Stimulated activated CD4-positive, alpha-beta T cell treated with anti-CD3 and anti-CD28 coated beads, Interleukin-12 subunit alpha, Interleukin-12 subunit beta, amount 100 ng/mL, for 24 hours (primary cell): ENCODE measurements at places on chromosomes 11 and 22.

DNA sequence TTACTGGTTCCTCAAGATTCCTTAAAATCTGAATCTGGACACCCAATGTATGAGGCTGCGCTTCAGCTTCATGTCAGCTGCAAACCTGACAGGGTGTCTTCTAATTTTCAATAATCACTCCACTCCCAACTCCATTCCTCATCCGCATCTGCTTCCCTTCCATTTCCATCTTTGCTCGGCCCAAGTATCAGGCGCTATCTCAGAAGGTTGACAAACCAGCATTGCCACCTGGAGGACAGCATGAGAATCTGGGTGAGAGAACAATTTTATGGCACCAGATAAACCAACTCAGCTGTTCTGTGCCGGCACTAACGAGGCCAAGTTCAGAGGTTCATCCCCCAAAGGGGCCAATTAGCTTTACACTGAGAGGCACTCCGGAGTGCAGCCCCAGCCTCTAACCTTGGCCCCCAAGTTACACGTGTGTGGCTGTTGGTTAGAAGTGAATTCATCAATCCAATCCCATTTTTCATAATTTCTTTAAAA, 79.1 kb upstream of the LMO2 start:
- no peak for DNase-seq

DNA sequence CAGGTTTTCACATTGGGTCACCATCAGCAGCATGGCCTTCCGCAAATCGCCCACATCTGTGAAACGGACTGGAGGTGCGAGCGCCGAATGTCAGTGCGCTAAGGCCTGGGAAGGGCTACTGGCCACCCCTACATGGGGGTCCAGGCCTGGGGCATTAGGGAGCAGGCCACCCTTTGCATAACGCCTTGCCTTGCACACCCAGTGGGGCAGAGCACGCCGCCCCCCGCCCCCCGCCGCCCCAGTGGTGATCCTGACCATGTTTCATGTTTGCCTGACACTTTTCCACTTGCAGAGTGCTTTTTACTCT, 2.6 kb downstream of the GRK2 start:
- no peak for DNase-seq

DNA sequence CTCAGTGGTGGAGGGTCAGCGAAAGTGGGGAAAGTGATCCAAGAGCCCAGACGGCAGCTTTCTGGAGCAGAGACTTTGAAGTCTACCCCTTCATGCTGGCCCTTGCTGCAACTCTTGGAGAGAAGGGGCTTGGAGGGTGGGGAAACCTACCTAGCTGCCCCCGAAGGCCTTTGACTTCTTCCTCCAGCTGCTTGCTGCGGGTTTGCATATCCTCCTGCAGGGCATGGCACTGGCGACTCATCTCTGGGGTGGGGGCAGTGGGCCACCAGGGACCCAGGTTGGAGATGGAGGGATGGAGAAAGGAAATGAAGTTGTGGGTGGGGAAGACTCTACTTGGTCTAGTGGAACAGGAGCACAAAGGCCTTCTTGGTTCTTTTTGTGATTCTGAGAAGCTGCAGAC, 7.7 kb downstream of the NHERF4 start:
- no peak for DNase-seq

DNA sequence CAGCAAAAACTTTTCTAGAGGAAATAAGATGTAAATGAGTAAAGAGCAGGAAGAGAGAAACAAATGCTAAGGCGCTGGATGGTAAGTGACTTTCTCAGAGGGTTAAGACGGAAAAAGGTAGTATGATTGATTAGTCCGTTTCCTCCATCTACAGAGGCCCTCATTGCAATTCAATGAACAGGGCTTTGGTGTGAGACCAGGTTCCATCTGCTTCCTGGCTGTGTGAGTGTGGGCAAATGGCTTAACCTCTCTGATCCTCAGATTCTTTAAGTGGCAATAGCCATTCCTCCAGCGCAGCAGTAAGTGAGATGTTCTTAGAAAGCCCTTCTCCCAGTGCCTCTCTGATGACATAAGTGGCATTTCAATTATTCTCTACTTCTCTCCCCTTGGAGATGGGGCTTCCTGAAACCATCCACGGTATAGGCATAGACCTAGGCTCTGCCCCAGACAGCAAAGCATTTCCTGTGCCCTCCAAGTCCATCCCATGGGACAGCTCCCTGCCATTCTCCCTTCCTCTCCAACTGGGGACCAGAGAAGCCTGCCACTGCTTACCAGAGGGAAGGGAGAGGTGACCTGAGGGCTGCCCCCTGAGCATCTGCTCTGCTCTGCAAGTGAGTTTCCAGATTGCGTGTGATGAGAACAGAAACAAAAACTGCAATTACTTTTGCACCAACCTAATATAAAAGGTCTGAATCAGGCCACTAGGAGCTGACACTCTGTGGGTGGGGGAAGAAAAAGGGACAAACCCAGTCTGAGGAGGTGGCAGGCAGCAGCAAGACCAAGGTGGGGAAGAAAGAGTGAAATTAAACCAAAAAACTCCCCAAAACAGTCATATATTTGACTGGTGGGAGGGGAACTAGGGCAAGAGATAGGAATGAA, 12.7 kb upstream of the CD44 start:
- peak; percentile 28 for DNase-seq

GRCh38 chr11:13552784-13553183, 57.0 kb upstream of the PTH start:
- DNase-seq = no peak

DNA sequence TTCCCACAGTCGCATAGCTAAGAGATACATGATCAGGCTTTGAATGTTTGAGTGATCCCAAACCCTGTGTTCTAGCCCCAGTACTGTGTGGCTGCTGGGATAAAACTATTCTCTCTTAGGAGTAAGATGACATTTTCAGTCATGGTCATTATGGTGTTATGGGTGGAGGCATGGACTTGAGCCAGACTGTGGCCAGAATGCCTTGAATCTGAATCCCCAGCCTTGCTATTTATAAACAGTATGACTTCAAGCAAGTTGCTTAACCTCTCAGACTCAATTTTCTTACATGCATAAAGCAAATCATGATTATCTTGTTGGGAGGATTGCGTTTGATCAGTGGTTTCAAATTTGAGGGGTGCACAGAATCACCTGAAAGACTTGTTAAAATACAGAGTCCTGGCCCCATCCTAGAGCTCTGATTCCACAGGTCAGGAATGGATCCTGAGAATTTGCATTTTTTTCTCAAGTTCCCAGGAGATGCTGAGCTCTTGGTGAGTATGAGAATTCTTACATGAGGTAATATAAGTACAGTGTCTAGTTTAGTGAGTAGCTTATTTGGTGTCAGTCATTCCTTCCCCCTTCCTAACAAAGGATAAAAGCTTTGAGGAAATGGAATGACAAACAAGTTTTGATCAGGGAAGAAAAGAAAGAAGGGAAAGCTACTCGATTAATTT, 571.7 kb downstream of the METTL15 start:
- DNase-seq = no peak
